ENCODE measurements at places on chromosomes 4 and X.

GRCh38 chr4:13766761-13767540 is 139.4 kb upstream of the BOD1L1 start:
- no peak for DNase-seq

DNA sequence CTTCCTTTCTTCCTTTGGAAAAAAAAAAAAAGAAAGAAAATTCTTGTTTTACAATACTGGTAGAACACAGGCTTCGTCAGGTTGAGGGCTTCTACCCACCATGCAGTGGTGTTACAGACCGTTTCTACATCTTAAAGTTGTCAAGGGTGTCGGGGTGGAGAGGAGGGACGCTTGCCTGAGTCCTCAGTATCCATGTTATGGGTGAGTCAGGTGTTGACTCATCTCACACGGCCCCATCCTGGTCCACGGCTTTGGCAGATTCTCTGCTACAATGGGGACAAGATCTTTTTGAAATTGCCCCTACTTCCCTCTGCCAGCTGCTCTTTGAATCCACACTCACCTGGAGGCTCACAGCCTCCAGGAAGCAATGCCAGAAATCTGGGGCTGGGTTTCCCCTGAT is 310.3 kb upstream of the ZFP42 start:
- no peak for DNase-seq

DNA sequence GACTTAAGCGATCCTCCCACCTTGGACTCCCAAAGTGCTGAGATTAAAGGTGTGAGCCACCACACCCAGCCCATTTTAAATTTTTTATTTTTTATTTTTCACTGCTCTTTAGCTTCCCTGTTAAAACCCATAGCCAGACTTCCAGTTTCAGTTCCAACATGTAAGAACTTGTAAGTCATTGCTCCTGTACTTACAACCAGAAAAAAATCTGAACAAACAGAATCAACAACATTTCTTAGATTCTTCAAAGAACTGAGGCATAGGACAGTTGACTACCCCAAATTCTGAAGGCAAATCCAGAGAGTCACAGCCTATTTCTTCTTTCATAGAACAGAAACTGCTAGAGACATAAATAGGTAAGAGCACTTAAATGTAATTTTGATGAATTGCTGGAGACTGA is 8.1 kb downstream of the GPRASP3 start:
- peak; percentile 59 for DNase-seq

DNA sequence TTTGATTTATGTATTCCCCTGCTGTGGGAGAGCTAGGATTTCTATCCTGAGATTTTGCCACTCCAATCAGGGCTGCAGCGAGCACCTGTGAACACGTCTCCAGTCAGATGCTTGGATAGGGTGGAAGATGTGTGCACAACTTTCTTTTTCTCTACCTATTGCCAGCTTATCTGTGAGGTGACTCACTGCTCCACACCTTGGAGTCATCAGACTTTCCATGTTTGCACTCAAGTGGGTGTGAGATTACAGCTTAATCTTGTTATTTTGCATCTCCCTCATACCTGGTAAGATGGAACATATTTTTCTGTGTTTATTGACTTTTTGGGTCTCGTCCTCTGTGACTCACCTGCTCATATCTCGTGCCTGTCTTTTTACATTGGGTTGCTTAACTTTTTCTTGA is 32.2 kb downstream of the PSAPL1 start:
- DNase-seq, result peak; percentile 87

GRCh38 chrX:13599491-13599890 is 30.1 kb downstream of the EGFL6 start:
- DNase-seq, result peak; percentile 10

DNA sequence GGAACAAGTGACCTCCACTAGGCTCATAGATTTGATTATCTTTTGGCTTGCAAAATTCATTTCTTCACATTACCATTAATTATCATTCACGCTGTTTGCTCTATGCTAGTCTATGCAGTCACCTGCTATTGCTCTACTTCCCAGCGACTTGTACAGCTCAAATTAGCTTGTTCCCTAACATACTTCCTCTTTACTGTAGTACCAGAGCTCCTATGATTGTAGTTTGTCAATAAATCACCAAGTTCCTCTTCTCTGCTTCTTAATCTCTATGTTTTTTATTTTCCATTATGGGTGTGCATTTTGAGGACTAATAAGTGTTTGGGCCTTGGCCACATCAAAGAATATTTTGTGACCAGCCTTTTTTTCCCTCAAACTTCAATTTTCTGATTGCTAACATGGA is 6.2 kb upstream of the GSPT2 start:
- no peak for DNase-seq

GRCh38 chr4:95869961-95870500 is 30.1 kb downstream of the PDHA2 start:
- peak; percentile 32 for DNase-seq

DNA sequence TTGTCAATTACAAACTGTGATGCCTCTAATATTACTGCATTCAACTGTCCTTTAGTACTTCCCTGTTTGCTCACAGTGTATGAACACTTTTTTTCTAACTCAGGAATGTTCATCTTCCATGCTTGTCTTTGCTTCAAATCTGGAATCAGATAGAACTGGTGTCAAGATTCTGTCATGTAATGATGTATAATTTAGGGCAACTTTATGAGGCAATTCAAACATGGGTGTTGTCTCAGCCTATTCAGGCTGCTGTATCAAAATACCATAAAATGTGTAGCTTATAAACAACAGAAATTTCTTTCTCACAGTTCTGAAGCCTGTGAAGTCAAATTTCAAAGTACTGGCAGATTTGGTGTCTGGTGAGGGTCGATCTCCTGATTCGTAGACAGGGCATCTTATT is 1012.9 kb downstream of the RAB28 start:
- DNase-seq, result no peak

DNA sequence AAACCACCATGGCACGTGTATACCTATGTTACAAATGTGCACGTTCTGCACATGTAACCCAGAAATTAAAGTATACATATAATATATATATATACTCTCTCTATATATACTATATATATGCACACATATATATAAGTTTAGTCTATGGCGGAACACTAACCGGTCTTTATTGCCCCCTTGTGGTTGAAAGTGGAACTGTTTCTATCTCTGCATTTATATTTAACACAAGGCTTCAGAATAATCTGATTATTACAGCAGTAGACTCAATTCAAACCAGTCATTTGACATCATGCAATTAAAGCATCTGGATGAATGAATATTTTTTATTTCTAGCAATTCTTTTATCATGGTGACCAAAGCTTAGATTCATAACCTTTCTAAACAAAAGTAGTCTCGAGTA is 14.6 kb downstream of the RAB9B start:
- DNase-seq, result peak; percentile 52

GRCh38 chr4:176359590-176359989 is 39.8 kb downstream of the SPCS3 start:
- no peak for DNase-seq

Measured in bronchial epithelial cell (primary cell).